Activated CD8-positive, alpha-beta memory T cell treated with anti-CD3 and anti-CD28 coated beads for 1 hour (primary cell): ENCODE measurements at places on chromosomes 5 and 9.

GRCh38 chr5:15807871-15808270 is 307.9 kb downstream of the FBXL7 start:
- no peak for DNase-seq

- DNase-seq: no peak
These were observed 943.8 kb downstream of the NR2F1-AS1 start for GRCh38 chr5:92637247-92637646.

DNA sequence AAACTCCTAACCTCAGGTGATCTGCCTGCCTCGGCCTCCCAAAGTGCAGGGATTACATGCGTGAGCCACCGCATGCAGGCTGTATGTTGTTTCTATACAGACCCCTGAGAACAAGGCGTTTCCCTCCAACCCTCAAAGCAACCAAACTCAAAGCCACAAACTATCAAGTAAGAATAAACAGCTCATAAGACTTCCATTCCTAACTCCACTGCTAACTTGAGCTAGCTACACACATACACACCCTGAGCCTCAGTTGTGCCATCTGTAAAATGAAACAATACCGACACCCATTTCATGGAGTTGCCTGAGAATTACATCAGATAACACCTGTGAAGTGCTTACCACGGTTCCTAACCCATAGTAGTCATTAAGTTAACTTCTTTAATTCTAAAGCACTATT is 70.8 kb downstream of the SERINC5 start:
- DNase-seq: no peak

DNA sequence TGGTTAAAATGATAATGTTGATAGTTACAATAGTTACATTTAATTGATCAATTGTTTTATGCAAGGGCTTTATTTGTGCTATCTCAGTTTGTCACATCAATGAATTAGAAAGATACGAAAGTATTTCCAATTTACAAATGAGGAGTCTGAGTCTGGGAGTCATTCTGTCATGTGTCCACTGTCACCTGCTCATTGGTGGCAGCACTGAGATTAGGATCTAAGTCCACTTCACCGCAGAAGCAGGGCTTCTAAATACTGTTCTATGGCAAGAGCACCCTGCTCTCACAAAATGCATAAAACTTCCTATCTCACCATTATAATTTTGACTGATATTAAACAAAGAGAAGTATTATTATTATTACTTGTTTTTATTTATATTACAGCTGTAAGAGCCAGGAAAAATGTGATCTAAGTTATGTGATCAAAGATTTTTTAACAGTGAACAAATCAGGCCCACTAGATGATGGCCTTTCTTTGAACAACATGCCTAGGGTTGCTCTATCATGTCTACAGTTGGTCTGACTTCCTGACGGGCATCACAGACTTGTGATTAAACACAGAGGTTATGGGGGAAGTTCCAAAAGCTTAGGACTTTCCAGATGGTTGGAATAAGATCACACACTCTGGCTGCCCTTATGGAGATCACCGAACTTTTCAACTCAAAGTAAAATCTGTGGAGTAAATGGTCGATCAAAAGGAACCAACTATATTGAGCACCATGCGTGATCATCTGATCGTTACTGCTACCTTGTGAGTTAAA is 15.1 kb downstream of the TLR4 start:
- DNase-seq: no peak

DNA sequence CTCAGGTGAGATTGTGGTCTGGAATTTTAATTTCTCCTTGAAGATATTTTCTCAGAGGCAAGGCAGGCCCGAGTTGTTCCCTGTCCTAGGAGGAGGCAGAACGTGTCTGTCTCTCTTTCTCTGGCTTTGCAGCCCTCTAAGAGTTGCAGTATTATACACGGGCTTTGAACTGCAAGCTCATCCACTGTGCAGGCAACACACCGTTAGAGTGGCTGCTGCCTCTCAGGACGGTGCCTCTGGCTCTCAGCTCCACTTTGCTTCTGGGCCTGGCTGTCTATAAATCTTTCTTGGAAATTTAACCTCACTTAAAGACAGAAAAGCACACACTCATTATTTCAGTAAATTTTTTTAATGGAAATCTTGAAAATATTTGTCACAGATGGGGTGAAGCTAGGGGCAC is 170.1 kb upstream of the ADCY2 start:
- DNase-seq: no peak

GRCh38 chr9:22158271-22158670 is 149.2 kb upstream of the CDKN2B start:
- DNase-seq: no peak

- no peak for DNase-seq
These were observed 169.0 kb upstream of the NREP start for GRCh38 chr5:111926026-111926425.

DNA sequence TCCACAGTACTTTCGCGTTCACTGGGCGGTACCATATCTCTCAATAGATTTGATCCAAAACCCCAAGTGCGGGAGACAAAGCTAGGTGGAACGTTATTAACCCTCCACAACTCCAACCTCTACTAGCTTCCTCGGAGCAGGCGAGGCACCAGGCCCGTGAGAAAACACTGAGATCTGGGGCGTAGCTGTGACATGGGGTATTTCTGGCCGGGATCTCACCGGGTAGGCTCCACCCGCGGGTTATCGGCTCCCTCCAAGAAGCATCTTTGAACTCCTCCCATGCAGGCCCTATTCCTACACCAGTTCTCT is 350 bp upstream of the SLC25A46 start:
- DNase-seq: no peak

DNA sequence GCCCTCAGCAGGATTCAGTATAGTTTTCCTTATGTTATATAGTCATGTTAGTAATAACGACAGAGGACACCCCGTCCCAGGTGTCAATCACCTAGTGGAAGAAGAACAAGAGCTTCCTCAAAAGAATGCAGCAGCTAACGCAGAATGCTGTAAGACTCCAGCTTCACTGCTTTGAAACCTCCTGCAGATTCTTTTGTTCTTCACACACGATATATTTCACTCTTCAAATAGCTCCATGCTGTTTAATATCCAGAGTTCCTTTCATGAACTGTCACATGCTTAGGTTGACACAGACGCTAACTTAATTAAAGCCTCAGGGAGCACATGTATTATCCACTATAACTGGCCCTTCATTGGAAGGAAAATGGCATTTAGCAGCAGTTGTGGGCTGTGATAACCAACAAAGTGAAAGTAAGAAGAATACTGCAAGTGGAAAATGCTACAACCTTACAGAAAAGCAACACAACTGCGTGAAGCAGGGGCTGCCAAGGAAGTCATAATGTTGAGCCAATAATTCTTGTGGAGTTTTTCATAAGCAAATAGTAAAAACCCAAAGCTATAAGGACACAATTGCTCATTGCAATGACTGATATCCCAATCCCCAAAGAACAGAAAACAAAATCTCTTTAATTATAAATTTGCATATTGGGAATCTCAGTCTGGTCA is 387.5 kb downstream of the PLK2 start:
- no peak for DNase-seq

DNA sequence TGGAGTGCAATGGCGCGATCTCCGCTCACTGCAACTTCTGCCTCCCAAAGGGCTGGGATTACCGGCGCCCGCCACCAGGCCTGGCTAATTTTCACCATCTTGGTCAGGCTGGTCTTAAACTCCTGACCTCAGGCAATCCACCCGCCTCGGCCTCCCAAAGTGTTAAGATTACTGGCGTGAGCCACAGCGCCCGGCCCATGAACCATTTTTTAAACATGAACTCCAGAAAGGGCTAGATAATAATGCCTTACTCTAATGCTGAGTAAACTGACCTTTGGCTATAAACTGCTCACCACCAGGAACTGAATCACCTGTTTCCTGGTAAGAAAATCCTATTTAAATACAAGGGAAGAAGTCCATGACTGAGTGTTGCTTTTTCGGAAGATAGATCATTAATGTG is 23.2 kb upstream of the DAB2 start:
- no peak for DNase-seq

GRCh38 chr5:1748845-1749244 is 50.8 kb downstream of the MRPL36 start:
- no peak for DNase-seq

- DNase-seq: no peak
These were observed 27.7 kb downstream of the UBLCP1 start for GRCh38 chr5:159290741-159291140.

GRCh38 chr9:28832168-28832770 is 1259.0 kb upstream of the C9orf72 start:
- DNase-seq: no peak

DNA sequence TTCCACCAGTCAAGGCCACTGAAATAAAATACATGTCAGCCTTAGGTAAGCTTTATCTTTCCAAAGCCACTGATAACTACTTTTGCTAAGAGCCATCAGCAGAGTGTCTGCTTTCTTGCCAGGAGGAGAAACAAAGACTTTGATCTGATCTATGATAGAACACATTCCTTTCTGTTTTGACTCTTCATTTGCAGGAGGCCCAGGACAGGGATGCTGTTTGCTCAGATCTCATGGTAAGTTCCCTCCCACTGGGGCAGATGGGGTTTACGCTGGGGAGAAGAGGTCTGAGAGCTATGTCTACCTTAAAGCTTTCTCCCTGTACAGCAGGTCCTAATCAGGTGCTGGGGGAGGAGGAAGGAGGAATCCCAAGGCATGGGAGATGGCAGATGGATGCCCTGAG is 497.6 kb downstream of the NTRK2 start:
- DNase-seq: no peak

DNA sequence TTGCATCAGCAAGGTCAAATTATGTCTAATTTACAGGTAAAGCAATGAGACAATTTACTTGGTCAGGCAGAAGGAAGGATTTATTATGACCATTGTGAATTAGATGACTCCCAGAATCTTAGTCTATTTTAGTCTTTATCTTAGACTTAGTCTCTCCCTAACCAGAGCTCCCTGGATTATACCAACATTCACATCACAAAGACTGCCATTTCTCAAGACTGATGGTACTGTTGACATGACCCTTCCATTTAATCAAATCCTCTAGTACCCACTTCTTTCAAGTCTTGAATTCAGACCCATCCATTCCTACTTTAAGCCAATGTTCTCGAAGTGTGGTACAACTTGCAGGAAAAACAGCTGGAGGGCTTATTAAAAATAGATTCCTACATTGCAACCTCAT is 257.0 kb downstream of the EFNA5 start:
- no peak for DNase-seq

GRCh38 chr5:170885256-170885655 is 23.4 kb downstream of the RANBP17 start:
- DNase-seq: no peak

GRCh38 chr5:6724321-6724929 is 11.2 kb downstream of the TENT4A start:
- no peak for DNase-seq

DNA sequence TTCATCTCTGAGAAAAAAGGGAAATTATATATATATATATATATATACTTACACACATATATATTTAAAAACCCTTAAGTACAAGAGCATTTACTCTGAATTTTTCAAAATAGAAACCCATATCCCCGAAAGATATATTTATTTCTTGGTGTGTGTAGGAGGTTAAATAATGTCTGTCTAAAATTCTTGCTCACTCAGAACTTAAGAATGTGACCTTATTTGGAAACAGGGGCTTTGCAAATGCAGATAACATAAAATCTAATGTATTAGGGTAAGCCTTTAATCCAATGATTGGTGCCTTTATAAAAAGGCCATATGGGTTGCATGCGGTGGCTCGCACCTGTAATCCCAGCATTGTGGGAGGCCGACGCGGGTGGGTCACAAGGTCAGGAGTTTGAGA is 517.3 kb upstream of the TLE4 start:
- DNase-seq: no peak

GRCh38 chr5:74199436-74200210 is 440.9 kb downstream of the ENC1 start:
- DNase-seq: no peak

GRCh38 chr5:42718591-42718990 is 38.0 kb upstream of the CCDC152 start:
- no peak for DNase-seq

DNA sequence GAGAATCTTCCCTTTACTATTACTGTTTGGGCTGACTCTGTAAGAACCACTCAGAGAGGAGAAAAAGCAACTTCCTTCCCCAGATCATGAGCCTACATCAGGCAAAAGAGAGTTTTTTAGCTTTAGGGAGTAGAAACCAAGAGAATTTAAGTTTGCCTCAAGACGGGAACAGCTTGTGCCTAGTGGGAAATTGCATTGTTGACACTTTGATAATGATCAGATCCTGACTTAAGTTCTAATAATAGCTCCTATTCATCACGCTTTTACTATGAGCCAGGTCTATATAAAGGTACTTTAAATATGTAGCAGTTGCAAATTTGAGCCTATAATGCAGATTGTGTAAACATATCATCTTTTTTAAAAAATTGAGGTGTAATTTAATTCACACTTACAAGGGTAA is 298.2 kb downstream of the MAN2A1 start:
- no peak for DNase-seq

DNA sequence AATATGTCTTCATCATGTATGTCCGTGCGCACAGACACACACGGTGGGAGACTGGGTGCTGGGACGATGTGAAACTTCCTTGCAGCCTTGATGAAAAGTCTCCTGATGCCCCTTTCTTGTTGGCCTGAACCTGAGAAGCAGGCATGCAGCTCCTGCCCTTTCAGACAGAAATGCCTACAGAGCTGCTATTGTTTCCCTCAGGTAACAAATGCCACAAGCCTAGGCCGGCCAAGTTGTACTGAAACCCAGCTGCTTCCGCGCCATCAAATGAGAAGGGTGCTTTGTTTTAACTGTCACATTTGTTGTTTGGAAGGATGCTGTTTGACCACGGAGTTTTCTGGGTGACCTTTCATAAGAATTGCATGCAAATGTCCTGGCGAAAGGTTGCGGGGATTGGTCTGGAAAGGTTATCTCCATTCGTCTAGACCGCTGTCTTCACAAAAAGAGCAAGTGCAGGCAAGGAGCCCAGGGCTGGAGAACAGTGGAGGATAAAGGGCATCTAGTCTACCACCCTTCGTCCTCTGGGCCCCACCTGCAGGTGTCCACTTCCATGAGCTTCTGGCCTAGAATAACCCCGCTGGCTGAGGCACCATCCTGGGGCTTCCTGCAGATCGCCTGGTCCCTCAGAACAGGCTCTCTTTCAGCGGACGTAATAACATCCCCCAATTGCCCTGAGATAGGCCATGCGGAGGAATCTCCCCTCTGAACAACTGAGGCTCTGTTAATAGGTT is 197.2 kb downstream of the SEMA6A start:
- DNase-seq: no peak

- no peak for DNase-seq
These were observed 138.7 kb upstream of the NR3C1 start for GRCh38 chr5:143541943-143542797.

GRCh38 chr9:98883276-98883675 is 60.4 kb upstream of the COL15A1 start:
- no peak for DNase-seq

- DNase-seq: no peak
These were observed 81.3 kb downstream of the RAPGEF1 start for GRCh38 chr9:131658377-131659129.

GRCh38 chr9:107487521-107488374 is 1.8 kb downstream of the KLF4 start:
- DNase-seq: no peak
